Small intestine (tissue), 16 donors: ENCODE measurements at places on chromosomes 12 and 14.

DNA sequence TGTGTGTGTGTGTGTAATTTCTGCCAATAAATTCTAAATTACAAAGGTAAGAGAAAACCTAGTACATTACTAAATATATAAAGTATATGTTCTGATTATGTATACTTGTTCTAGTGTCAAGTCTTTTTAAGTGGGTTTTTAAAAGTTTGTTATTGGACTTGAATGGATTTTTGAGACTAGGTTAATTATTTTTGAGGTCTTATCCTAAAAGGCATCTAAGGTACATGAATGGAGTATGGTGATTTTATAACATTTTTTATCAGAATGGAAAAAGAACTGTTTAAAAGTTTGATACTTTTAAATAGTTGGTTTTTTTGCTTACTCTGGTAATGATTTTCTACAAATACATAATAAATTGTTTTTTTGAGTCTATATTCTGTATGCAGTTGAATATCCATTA lies 22.5 kb upstream of the TMPRSS12 start:
- DNase-seq = no peak

GRCh38 chr12:57243521-57244311 lies 7.3 kb downstream of the STAC3 start:
- peak; percentile 86 for DNase-seq

DNA sequence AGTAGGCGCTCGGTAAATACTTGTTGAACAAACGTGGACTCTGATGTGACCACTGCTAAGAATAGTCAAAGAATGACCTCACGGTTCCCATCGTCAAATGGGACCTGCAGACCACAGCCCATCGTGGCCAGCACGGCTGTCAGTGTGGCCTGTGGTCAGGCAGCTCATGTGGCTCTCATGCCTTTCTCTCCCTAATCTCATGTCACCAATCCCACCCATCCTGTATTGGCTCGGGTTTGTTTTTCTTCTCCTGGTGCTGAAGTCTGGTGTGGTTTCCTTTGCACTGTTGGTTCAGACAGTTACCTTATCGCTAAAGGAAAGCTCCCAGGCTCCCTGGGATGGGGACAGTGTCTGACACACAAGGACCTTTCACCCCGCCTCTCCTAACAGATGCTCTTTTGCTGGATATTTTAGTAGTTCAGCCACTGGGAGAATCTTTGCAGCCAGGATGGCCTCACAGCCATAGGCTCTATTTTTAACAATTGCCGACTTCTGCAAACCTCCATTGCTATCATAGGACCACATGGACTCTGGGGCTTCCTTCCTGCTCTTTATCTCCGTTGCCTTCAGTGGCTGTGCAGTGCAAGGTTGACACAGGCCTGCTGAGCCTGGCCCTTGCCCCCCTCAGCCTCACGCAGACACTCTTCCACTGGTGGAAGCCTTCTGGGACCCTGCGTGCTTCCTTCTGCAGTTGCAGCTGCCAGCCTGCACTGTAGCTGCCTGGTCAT lies 293.1 kb upstream of the FKBP4 start:
- DNase-seq = no peak

DNA sequence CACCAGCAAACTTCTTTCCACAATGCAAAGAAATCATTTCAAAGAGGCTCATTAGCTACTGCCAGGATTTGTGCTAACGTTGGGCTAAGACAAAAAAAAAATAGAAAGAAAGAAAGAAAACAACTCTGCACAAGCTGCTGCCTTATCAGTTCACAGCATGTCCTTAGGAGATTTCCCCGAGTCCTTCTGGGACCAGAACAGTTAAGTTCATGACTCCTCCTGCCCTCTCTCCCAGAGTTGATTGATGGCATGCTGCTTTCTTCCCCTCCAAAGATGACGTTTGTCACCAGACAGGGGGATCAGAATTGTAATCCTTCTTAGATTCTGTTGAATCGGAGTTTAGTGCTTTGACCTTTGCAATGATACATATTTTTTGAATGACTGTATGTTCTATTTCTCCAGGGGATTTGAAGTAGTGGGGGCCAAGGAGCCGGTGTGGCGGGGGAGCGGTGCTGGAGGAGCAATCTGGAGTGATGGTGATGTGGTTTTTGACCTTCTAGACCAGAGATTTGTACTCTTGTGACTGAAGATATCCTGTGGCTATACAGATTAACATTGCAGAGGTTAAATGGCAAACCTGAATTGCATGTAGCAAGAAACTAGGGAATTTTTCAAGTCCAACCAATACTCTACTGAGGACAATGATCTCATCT lies 409.2 kb upstream of the TMPO start:
- no peak for DNase-seq
